AML-193 (cell line): ENCODE measurements at places on chromosomes 7 and 10.

- DNase-seq = no peak
Measured at GRCh38 chr10:5930272-5930671, 40.2 kb downstream of the FBH1 start.

- DNase-seq = peak; percentile 34
Measured at GRCh38 chr10:103605359-103606096, 112.0 kb downstream of the NEURL1 start.

DNA sequence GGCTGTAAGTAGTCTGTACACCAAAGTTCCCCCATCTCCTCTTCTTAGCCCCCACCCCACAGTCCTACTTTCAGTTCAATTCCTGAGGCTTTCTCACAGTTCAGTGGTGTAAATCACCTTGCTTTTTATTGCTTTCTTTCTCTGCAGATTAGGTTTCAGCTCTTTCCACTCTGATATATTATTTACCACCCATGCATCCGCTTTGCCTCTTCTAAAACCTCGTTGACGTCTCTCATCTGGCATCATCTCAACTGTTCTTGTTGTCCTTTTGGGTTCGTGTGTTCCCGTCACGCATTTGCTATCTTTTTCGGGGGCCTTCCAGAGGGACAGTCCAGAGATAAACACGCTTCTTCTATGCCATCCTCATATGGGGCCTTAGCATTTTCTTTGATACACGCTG, 597.9 kb upstream of the DPP6 start:
- no peak for DNase-seq

DNA sequence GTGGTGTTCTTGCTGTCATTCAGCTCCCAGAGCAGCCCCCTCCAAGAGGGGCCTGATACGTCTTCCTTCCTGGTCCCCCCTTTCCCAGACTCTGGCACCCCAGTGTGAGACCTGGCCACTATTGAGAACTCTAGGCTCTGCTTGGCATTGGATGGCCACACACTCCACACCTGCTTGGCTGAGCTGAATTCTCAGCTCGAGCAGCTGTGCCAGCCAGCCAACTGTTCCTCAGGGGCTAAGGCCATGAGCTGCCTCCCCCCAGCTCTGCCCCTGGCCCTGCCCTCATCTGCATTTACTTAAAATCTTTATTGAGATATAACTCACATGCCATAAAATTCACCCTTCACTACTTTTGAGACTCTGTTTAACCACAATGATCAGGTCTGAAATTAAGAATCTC, 6.7 kb downstream of the TLL2 start:
- DNase-seq = no peak

DNA sequence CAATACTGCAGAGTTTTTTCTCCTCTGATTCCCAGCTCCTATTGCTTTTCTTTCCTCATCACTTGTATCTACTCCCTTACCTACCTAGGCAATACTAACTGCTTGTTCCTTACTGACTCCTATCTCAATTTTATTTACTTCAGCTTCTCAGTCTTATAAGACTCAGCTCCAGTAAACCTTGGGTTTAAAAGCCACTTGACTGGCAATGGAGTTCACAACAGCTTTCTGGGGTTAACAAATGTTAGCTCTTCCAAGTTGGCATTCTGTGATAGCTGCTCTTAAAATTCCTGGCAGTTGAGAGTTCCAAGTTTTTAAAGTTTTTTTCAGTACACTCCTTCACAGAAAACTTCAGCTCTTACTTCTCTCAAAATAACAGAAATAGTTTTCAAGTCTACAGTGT, 14.2 kb downstream of the ATAD1 start:
- DNase-seq = no peak

DNA sequence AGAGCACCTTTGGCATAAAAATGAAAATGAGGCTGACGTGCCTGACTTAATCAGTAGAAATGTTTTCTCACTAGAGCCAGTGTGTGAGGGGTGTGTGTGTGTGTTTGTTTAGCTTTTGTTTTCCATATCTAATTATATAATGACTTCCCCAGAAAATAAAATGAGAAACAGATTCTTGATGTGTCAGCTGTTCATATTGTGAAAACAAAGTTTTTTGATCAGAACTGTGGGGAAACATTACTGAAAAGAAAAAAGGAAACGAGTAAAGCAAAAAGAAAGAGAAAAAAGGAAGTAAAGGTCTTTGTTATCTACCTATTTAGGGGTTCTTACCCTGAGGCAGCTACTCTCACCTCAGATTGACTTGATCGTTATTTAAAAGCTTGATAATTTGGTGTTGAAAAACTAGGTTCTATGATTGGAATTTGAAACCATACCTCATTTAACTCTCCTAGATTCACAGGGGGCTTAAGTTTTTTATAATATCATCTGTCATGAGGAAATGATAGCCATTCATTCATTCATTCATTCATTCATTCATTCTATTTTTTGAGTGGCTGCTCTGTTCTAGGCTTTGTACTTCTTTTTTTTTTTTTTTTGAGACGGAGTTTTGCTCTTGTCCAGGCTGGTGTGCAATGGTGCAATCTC, 58.0 kb downstream of the CREM start:
- DNase-seq = no peak

DNA sequence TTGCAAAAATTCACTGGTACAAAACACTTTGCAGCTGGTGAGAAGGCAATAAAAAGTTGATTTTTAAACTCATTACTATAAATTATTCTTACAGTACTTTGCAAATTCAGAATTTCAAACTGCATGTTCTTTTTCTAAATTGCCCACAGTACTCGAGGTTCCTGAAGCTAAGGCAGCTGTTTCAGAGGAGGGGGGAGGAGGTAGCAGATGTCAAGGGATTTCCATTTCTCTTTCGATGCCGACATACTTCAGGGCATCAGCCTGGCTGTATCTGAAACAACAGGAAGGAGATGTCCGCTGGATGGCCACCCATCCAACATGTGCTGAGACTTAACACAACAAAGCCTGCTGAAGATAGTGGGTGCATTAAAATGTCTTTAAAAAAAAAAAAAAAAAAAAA, 76.7 kb downstream of the EZH2 start:
- no peak for DNase-seq

- no peak for DNase-seq
Measured at GRCh38 chr7:67917437-67917755, 920.8 kb downstream of the TYW1 start.

- no peak for DNase-seq
Measured at GRCh38 chr10:47079204-47079580, 168.0 kb downstream of the PTPN20 start.

GRCh38 chr10:6737080-6737641, 157.1 kb upstream of the PRKCQ start:
- DNase-seq = no peak

DNA sequence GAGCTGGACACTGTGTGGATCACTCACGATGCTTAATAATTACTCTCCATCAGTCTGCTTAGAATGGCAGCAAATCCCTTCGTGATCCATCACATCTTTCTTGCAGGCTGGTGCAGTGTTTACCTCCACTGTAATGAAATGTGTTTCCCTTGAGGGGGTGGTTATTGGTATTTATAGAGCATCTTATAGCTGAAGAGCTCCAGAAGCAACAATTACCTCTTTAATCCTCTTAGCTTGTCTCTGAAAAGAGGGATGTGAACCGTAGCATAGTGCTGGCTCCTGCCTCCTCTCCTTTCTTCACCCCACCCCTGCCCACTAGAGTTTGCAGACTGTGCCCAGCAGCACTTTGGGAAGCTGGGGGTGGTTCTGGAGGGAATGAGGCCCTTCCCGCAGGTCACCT, 132.6 kb downstream of the CAMK1D start:
- no peak for DNase-seq
